Foreskin fibroblast (primary cell): ENCODE measurements at places on chromosomes 3 and 15.

- DNase-seq: no peak
Observed at GRCh38 chr3:59246719-59247401, 197.0 kb upstream of the CFAP20DC start.

DNA sequence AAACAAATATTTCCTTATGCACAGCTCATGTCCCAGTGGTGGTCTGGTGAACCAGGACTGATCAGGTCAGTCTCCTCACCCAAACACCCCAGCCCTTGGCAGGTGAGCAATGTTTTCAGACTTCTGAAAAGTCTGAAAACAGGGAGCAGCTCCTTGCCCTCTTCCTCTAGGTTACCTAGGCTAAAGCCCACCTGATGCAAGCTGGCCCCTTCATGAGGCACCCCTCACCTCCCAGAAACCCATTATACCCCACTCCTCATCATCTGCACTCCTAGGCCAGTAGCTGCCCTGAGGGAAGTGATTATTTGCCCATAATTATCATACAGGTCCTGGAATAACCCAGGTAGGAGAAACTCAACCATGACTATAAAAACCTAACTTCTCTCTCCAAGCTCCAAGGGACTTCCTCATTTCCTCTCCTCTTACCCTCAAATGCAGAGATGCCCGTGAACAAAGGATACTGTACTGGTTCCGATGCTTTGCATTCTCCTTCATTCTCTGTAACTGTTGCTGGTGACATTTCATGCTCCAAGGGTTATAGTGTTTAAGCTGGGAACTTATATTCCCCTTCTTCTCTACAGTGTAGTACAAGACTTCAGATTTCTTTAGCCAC is 5.2 kb upstream of the NCKIPSD start:
- no peak for DNase-seq

GRCh38 chr3:139718415-139718814 is 40.6 kb upstream of the NMNAT3 start:
- DNase-seq: peak; percentile 28

DNA sequence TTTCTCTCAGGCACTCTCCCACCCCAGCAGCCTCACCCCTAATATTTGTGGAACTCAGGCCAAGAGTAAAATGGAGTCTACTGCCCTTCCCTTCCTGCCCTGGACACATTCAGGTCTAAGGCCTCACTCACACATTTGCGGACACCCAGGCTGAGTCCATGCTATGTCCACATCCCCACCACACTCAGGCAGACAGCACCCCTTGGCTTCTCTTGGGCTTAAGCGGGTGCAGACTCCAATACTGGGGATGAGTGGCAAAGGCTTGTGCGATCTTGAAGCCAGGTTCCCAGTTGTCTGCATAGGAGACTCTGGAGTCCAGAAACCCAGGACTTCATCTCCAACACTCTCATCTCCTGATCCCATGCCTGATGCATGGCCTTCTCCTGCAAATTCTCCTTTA is 17.5 kb upstream of the CFAP100 start:
- no peak for DNase-seq

- DNase-seq: no peak
Observed at GRCh38 chr15:100914876-100915275, 4.3 kb upstream of the LRRK1 start.

- no peak for DNase-seq
Observed at GRCh38 chr3:178847190-178847589, 224.4 kb downstream of the ZMAT3 start.

GRCh38 chr3:171847595-171848259 is 4.6 kb downstream of the TMEM212 start:
- DNase-seq: no peak

DNA sequence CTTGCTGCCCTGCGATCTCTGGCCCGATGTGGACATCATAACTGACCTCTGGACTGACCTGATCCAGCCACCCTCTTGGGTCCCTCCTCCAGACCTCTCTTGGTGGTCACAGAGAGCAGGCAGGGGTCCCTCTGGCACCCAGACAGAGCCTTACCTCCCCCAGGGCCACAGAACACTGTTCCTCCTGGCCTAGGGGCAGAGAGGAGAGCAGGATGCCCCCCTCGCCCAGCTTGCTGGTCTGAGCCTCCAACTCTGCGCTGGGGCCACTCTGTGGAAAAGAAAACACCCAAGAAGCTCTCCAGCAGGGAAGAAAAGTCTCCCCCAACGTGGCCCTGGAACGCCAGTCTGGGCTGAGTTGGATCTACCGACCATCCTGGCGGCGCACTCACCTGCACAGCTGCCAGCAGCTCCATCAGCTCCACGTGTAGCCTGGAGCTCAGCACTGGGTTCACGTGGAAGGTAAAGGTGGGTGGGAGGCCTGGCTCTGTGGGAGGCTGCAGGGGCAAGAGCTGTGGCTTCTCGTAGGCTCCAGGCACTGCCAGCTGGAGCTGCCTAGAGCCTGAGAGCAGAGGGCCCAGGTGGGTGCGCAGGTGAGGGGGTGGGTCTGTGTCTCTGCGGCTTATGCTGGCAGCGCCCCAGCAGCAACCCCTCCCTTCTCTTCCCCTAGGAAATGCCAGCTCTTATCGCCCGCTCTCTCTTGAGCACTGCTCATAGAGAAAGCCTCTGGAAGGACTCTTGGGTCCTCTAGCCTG is 6.0 kb downstream of the PLA2G4F start:
- no peak for DNase-seq

GRCh38 chr3:32226875-32227500 is 11.5 kb upstream of the CMTM8 start:
- DNase-seq: peak; percentile 79

DNA sequence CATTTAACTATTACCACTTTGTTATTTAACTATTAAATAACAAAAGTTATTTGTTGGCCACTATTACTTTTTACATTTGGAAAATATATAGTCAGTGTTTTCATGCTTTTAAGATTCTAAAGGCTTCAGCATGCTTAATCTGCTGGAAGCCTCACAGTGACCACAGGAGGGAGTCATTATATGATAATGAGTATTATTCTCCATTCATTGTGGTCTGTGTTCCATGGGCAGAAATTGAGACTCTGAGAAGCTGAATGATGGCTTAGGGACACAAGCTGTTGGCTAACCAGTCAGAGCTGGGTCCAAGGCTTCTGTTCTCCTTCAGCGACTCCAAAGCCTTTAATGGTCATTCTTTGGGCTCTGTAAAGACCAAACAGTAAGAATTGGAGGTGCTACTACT is 64.7 kb downstream of the BFSP2 start:
- DNase-seq: peak; percentile 31

GRCh38 chr15:89492111-89492641 is 4.2 kb downstream of the RHCG start:
- DNase-seq: no peak

GRCh38 chr3:120555657-120556509 is 40.3 kb upstream of the NDUFB4 start:
- no peak for DNase-seq

- DNase-seq: no peak
Observed at GRCh38 chr15:55164284-55164683, 32.5 kb downstream of the RSL24D1 start.

DNA sequence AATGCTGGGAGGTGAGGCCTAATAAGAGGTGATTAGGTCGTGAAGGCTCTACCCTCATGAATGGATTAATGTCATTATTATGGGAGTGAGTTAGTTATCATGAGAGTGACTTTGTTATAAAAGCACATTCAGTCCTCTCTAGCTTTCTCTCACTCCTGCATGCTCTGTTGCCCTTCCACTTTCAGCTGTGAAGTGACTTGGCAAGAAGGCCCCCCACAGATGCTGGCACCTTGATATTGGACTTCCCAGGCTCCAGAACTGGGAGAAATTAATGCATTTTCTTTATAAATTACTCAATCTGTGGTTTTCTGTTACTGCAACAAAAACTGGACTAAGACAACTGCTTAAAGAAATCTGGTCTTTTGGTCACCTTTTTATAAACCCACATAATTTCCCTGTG is 144.3 kb downstream of the FBN1 start:
- DNase-seq: no peak

GRCh38 chr15:67185621-67186225 is 68.7 kb downstream of the AAGAB start:
- DNase-seq: peak; percentile 68

DNA sequence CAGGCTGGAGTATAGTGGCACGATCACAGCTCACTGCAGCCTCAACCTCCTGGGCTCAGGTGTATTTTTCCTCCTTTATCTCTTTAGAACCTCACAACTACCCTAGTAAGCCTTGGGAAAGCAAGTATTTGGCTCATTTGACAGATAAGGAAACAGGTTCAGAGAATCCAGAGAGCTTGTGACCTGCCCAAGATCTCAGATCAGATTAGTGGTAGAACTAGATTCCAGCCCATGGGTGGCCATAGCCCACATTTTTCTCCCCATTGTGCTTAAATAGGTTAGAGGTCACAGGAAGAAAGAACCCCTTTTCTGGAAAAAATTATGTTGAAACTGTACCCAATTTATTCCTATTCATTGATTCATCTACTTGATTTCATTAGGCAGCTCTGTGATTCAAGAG is 64.3 kb downstream of the TSC22D2 start:
- DNase-seq: no peak

DNA sequence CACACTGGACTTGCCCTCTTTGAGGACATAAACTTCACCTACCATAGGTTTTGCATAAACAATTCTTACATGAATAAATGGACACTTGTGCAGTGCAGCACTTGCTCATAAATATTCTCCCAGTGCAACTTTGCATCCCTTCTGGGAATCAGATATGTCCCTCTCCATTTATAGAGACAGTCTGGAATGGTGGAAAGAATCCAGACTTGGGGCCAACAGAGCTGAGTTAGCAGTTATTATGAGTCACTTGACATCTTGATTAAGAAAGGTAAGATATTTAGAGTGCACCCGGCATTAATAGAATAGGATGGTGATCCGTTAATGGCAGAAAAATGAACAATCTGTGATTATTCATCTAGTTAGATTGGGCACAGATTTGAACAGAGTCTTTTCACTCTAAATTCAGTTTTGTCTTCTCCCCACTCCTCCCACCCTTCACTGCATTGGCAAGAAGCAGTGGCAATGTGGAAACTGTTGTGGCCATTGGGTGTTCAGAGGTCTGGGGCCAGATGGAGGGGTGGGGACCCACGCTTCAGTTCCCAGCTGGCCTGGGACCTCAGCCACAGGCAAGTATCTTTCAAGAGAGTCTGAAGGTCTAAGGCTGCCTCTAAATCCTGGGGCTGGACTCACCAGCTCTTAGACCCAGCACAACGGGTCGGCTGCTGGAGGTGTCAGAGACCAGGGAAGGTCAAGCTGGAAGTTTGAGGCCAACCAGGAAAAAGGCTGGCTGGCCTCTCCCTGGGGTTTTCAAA is 58.9 kb upstream of the KY start:
- no peak for DNase-seq

DNA sequence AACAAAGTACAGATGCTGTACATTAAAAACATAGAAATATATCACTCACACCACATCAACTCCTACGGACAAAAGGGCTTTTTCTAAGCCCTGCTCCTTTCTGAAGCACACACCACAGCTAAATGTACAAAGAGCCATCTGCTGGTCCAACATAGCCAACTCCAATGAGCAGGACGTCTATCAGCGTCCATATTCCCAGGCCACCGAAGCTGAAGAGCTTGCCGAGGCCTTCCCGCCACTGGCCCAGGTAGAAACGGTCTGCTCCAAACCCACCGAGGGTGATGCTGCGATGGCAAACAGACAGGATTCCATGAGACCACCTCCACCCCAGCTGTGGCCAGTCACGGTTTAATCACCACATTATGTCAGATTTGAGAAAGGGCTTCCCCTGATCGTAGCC is 9.8 kb downstream of the TM2D3 start:
- peak; percentile 30 for DNase-seq

GRCh38 chr15:36884936-36885635 is 215.3 kb downstream of the MEIS2 start:
- no peak for DNase-seq

DNA sequence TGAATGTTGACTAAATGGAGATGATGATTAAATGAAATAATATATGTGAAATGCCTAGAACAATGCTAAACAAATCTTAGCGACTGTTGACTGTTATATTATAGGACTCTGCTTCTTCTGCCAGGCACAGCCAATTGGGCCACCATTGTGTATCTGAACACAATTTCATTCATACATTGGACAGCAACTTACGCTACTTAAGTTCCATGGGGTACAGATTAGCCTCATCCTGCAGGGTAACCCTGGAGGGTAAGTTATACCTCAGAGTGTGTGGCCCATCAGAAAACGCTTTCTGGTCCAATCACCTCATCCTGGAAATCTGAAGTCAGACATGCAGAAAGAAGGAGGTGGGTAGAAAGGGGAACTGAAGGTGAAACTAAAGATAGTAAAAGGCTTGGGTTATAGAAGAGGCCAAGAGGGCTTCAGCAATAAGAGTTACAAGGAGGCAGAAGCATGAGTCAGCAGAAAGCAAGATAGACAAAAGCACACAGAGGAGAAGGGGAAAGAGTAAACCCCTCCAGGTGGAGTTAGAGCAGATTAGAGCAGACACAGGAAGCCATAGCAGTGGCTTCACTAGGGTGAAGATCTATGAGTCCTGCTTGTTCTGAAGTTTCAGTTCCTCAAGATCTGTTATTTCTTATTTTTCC is 119.3 kb upstream of the SLC24A5 start:
- no peak for DNase-seq

GRCh38 chr15:67167091-67167490 is 87.4 kb downstream of the AAGAB start:
- DNase-seq: no peak

DNA sequence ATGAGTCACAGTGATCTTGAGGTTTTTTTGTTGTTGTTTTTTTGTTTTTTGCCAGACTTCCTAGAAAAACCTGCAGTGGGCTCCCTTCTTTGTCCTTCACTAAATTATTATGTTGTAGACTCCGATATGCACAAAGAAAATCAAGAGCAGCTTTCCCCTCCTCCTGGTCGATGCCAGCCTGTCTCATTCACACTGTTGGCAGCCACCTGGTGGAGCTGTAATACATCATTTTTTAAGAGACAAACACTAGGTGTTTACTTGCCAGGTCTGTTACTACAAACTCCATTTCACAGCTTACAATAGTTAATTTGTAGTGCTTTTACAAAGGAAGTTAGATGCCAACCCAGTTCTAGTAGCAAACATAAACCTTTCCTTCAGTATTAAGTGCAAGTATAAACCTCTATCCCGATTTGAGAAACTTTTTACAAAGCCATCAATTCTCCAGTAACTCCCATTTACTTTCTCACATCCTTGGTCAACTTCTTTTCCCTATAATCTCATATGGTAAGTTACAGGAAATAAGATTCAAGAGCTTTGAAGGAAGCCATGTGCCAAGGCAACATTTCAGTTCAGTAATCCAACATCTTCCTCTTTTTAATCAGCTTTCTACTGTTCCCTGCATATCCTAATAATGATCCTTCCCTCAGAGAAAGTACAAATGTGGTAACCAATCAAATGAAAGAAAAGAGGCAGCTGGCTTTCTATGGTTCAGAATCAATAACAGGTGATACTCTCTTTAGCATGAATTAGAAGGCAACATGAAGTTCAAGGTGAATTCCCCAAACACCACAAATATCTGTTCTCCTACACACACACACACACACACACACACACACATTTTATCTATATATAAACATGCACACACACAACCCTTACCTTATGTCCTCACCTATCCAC is 14.0 kb downstream of the AAGAB start:
- no peak for DNase-seq
